ENCODE measurements at places on chromosomes 4 and X.

GRCh38 chr4:162837241-162837640 is 329.4 kb downstream of the NAF1 start:
- DNase-seq, result no peak

DNA sequence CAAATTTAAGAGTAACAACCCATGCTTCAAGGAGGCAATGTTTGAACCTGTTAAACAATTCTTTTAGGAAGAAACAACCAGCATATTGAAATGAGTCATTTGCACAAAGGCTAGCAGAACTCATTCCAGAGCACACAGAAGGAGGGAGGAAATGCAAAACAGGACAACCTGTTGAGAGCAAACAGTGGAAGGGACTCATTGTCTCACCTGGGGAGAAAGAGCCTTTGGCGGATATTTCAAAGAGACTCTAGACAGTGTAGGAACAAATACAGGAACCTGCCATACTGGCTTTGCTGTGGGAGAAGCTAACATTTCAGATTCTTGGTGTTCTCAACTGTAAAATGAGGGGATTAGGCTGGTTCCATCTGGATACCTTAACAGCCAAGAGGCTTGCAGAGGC is 14.8 kb upstream of the RASGEF1B start:
- no peak for DNase-seq

GRCh38 chr4:109005523-109005922 is 242.7 kb upstream of the ETNPPL start:
- DNase-seq, result no peak

- no peak for DNase-seq
Observed at GRCh38 chr4:180953572-180953971, 1289.6 kb upstream of the TENM3 start.

DNA sequence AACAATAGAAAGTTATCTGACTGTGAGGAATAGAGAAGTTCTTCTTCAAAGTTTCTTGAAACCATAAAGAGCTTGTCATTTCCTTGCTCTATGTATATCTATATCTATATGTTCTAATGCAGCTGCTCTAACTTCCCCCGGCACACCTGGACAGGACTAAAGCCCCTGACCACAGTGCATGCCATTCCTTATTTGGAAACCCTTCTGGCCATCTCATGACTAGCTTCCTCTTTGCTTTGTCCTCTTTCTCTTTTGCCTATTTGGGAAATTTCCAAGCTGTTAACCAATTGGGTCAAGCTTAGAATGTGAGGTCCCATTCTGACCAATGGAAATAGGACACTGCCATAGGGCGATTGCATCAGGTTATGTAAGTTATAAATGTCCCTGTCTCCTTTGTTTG is 1481.1 kb downstream of the STIM2 start:
- DNase-seq, result no peak

DNA sequence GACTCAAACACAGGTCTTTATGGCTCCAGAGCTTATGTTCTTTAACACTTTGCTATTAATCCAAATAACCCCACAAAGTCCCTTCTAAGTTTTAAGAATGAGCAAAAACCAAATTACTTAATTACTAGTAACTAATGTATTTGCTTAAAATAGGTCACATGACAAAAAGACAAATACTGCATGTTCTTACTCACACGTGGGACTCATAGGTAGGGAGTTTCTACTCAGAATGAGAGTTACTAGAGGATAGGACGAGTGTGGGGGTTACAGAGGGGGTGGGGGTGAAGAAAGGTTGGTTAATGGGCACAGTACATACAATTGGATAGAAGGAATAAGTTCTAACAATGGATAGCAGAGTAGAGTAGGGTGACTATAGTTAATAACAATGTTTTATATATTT is 5.8 kb downstream of the RPS6KA3 start:
- DNase-seq, result no peak

DNA sequence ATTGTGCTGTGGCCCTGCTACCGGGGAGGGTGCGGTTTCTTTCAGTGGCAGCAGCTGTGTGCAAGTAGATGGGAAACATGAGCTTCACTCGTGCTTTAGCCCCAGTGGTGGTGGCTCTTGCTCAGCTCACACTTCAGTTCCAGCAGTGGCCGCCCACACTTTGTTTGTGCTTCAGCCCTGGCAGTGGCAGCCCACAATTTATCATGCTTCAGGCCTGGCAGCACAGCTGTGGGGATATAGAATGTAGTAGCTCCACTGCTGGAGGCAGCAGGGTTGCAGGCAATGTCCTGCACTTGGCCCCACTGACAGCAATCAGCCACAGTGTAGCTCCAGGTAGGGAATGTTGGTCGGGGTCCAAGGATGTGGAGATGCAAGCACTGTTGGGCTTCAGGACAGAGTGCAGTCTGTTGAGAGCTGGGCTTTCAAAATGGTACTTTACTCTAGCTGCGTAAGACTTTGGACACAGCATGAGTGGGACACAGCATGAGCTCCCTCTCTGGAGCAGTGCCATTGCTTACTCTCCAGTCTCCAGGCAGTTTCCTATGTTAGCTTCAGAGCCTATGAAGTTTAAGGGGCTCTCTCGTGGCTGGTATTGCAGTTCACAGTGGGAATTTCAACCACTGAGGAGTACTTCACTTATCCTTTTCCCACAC is 413.1 kb downstream of the PDGFC start:
- no peak for DNase-seq

DNA sequence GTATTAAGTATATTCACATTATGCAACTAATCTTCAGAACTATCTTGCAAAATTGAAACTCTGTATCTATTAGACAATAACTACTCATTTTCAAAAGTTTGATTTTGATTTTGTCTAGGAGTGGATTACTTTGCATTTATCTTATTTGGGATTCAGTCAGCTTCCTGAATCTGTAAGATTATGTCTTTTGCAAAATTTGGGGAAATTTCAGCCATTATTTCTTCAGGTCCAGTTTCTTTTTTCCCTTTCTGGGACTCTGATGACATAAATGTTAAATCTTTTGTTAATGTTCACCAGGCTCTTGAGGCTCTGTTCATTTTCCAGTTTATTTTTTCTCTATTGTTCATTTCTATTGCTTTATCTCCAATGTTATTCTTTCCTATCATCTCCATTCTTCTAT is 15.0 kb downstream of the RPS6KA3 start:
- no peak for DNase-seq

DNA sequence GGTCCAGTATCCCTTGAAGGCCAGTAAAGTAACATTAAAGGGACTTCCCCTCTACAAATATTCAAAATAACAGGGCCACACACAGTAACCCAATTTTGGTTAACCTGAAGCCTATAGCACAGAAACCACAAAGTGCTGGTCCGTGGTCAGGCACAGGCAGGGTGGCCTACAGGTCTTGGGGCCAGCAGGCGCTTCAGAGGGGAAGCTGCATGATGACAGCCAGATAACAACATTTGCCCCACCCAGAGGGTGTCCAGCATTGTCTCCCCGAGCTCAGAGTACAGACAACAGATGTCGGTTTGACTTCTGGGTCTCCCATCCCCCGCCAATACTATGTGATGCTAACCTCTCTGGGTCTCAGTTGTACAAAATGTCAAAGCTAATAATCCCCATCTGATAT is 51.1 kb downstream of the SH3KBP1 start:
- DNase-seq, result no peak

DNA sequence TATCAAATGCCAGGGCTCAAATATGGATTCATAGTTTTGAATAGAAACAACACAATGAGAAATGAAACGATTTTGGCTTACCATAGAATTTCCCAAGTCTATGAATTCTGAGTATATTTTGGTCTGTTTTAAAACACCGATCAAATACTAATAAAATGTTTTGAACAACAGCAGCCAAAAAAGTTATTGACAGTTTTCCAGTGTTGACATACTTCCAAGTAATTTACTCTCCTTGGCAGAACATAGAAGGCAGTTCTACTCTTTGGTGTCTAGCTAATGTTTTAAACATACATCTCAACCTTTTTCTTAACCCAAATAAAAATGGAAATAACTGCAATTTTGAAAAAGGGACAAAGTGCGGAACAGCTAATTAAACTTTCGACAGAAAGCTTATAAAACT is 1419.8 kb downstream of the ADGRL3 start:
- no peak for DNase-seq

GRCh38 chrX:86047174-86047935 is at the start of gene CHM:
Gene CHM (minus strand): TSS chrX:86047558. CDS start chrX:86047532, 26 bp downstream.
- peak; percentile 78 for DNase-seq

DNA sequence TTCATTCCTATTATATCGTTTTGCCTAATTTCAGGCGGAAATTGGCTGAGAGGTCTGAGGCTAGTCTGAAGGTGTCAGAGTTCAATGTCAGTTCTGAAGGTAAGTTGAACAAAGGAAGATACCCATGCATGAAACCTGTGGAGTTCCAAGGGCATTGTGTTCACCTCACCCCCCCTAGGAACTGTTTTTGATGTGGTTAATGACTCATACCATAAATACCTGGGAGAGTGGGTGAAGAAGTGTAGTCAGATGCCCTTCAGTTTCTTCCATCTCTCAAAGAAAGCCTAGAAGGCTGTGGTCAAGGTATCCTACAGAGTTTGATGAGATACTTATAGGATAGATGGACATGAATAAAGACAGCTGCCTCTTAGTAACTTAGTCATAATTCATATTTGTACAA is 2.7 kb downstream of the UTP14A start:
- no peak for DNase-seq

GRCh38 chr4:175215657-175216056 is 297.5 kb downstream of the ADAM29 start:
- DNase-seq, result no peak

DNA sequence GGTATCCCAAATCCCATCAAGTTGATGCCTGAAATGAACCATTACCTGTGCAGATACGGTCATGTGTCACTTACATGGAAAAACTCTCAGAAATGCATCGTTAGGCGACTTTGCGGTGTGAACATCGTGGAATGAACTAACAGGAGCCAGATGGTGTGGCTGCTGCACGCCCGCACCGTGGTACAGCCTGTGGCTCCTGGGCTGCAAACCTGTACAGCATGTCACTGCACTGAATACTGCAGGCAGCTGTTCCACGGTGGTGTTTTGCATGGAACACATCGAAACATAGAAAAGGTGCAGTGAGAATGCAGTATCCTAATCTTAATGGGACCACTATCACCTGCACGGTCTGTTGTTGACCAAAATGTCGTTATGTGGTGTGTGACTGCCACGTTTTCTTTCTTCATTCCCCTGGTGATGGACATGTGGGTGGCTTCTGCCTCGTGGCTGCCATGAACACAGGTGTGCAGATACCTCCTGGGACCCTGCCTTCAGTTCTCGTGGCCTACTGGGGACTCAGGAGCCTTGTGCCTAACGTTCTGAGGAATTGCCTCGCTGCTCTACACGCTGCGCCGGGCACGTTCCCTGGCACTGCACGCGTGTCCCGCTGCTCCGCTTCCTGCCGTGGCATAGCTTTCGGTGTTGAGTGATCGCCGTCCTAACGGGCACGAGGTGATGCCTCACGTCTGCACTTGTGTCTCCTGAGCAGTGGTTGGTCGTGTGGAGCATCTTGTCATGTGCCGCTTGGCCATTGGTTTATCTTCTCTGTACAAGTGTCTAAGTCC is 18.5 kb downstream of the MAEA start:
- DNase-seq, result no peak

DNA sequence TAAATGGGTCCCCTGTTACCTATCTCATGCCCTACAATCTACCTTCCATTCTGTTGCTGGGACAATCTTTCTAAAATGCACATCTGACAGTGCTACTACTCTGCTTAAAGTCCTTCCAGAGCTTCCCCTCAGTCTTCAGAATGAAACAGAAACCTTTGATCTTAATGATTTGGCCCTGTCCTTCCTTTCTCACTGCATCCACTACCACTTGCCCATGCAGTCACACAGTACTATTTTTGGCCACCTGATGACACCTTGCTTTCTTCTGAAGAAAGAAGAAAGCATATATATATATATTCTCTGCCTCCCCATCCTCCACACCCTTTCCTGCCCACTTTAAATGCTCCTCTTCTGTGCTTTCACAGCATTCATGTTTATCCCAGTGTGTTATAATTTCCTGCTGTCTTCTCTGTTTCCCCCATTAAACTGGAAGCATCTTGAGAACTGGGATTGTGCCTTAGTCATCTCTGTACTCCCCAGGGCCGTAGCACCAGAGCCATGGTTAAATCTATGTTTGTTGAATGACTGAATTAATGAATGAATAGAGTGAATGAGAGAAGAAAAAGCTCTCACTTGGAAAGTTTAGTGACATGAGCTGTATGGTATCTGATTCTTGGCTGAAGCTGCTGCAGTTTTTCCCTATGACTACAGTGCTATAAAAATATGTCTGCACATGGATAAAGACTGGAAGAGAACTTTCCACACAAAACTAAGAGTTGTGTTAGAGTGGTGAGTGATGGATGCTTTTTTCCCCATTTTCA is 56.2 kb downstream of the RTL9 start:
- DNase-seq, result no peak

- no peak for DNase-seq
Observed at GRCh38 chrX:97366237-97366636, 482.5 kb downstream of the RPA4 start.

DNA sequence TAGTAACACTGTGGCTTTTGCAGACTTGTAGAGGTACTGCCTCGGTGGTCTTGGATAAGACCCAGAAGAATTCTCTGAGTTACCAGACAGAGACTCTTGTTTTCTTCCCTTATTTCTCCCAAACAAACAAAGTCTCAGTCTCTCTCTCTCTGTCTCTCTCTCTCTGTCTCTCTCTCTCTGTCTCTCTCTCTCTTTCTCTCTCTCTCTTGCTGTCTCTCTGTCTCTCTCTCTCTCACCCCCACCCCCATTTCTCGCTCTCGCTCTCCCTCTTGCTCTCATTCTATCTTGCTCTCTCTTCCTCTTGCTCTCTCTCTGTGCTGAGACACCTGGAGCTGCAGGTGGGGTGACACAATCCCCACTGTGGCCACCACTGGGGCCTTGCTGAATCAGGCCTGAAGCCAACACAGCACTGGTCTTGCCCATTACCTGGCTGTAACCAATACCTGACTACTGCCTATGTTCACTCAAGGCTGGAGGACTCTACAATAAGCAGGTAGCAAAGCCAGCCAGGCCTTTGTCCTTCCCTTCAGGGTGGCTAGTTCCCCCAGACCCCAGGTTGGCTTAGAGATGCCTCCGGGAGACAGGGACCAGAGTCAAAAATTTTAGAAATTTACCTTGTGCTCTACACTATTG is 12.3 kb downstream of the LOC101059915 start:
- DNase-seq, result no peak

GRCh38 chr4:84750260-84750959 is 167.5 kb downstream of the CDS1 start:
- peak; percentile 39 for DNase-seq

DNA sequence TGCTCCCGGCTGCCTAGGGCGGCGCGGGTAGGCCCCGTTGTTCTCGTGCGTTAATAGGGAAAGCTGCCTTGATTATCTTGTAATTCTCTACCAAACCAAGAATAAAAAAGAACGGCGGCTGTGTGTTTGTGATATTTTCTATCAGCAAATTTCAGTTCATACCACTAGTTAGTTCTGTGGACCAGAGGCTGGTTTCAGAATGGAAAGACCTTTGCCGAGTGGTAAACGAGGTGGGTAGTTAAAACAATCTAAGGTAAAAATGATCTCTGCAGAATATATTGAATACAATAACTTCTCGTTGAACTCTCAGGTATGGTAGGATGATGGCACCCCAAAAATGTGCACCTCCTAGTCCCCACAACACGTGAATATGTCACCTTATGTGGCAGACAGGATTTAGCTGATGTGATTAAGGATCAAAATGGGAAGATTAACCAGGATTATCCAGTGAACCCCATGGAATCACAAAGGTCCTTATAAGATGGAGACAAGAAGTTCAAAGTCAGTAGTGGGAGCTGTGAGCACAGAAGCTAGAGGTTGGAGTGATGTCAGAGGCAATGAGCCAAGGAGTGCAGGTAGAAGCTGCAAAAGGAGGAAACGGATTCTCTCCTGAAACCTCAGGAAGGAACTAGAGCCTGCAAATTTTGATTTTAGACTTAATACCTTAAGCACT is 574 bp upstream of the CFAP97 start:
- peak; percentile 28 for DNase-seq

GRCh38 chrX:107750861-107751445 is 24.6 kb downstream of the TSC22D3 start:
- no peak for DNase-seq

- DNase-seq, result no peak
Observed at GRCh38 chr4:151294833-151295496, 18.0 kb downstream of the PRSS48 start.

All from Jurkat, Clone E6-1 (cell line).